ENCODE measurements at places on chromosomes 5 and 9.

DNA sequence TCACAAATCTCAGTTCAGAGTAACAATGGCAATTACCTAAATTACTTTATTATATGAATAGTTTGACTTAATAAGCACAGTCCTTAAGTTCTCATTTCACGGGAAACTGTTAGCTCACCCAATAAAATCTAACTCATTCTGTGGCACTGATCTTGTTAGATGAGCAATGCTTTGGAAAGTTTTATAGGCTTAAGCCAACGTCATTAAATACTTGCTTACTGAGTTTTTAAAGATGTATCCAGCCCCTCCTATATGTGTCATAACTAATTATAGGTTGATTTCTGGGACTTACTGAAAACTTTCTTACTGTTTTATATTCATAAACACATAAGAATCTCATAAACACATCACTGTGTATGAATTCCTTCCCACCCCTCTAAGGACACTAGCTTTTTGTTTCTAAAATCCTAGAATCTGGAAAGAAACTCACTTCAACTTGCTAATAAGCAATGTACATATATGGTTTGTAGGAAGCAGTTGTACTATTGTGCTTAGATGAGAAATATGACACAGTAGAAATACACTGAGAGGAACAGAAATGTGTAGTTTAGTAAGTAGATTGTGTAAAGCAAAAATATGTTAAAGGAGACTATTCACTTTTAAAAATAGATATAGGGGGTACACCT lies 14.1 kb upstream of the MARCOL start:
- no peak for DNase-seq

DNA sequence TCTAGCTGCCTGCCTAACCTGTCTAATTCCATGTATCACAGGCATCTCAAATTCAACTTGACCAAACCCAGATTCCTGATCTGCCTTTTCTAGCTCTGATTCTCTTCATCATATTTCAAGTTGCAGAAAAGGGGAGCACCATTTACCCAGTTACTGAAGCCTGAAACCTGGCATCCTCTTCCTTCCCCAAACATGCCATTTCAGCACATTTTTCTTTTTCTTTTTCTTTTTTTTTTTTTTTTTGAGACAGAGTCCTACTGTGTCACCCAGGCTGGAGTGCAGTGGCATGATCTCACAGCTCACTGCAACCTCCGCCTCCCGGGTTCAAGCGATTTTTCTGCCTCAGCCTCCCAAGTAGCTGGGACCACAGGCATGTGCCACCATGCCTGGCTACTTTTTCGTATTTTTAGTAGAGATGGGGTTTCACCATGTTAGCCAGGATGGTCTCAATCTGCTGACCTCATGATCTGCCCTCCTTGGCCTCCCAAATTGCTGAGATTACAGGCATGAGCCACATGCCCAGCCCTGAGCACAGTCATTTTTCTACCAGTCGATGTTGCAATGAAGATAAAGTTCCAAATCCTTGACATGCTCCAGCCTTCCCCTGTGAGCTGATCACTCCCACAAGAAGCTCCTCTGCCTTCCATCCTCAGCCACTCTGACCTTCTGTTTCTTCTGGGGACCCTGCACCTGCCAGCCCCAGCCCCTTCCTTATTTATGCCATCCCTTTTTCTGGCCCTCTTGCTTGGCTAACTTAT lies 32.2 kb downstream of the ACER2 start:
- DNase-seq = no peak

DNA sequence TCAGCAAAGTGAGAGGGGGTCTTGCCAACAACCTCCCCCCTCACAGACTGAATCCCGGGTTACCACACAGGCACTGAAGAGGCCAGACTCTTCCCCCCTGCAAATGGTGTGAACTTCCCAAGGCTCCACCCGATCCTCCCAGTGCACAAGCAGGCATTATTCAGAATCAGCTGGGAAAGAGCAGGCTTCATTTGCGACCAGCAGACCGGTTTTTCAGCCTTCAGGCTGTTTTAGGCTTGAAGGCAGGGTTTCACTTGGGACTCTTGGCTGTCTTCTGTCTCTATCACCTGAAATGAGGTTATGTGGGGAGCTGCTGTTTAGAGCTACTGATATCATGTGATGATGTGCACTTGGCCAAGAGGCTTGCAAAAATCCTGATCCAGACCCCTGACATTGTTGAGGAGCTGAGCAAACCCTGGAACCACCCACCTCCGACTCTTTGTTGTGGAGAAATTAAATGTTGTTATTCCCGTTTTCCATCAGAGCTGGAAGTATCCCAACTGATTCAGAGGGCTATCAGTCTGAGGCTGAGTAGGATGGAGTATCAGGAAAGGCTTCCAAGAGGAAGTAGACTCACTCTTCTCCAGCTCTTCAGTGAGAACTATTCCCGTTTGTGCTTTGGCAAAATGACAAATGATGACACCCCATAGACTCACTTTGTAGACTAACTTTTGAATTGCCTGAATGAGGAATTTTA lies 63.3 kb upstream of the ZFR start:
- no peak for DNase-seq

GRCh38 chr5:93635991-93636390 lies 53.0 kb downstream of the NR2F1 start:
- DNase-seq = no peak

DNA sequence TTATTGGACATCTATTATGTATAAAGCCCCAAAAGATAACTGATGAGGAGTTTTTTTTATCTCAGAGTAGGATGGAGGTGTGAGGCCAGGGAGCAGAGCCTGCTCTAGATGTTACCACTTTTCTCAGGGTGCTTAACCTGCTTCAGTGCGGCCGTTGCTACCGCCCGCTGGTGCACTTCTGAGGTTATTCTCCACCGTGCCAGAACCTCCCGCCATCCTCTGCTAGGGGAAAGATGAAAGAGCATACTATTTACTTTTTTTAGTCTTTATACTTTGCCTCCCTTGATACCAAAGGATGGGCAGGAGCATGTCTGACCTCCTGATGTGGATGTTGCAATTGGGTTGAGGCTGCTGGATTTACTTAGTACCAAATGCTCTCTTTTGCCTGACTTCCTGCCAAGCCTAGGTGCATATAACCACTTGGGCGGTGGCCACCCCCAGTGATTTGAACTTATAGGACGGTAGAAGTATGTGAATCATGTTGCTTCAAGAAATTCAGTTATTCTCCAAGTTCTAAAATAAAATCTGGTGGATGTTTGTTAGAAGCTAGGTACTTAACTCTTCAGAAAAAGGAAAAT lies 71.1 kb upstream of the HSPB3 start:
- no peak for DNase-seq

GRCh38 chr5:61386045-61386800 lies 54.2 kb downstream of the ZSWIM6 start:
- no peak for DNase-seq

- DNase-seq = no peak
Measured at GRCh38 chr9:79000230-79001002, 571.3 kb upstream of the TLE4 start.

- DNase-seq = no peak
Measured at GRCh38 chr9:82600536-82601292, 462.2 kb downstream of the RASEF start.

- no peak for DNase-seq
Measured at GRCh38 chr5:126808521-126808988, 31.6 kb downstream of the LMNB1 start.

DNA sequence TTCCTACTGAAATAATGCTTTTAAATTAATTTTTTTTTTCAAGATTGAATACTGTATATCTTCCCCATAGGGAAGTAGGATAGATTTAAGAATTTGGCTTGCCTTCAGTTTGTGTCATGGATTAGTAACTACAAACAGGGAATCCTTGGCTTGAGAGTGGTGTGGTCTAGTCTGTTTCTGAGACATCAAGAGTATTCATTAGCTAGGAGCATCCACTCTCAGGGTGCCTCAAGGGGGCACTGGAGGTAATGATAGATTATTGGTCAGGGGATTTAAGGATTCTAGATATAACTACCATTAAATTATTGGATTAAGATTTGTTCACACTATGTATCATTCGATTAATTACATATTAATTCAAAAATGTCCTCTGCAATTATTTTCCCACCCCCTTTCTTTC lies 91.8 kb upstream of the TXNDC8 start:
- DNase-seq = no peak

DNA sequence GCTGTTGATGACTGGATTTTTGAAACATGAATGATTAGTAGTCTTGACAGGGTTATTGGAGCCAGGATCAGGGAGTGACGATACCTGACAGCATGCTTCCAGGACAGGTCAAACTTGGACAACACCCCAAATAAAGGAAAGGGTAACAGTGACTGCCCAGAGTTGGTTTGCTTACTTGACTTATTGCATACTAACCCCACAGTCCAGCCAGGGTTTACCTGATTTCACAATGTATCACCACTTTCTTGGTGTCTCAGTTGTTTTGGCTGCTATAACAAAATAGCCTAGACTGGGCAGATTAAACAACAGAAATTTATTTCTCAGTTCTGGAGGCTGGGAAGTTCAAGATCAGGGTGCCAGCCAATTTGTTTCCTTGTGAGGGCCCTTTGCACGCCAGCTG lies 301.0 kb upstream of the VLDLR start:
- no peak for DNase-seq

GRCh38 chr5:124001036-124001615 lies 489.1 kb downstream of the CSNK1G3 start:
- no peak for DNase-seq
